Gastrocnemius medialis (tissue), 4 donors: ENCODE measurements at places on chromosomes 13 and 19.

- H3K4me3 ChIP-seq = no peak overlapping the region
- no peak for DNase-seq
- H3K36me3 ChIP-seq = no peaks in the 10 kb centered on the region
- no peak overlapping the region for H3K27ac ChIP-seq
- H3K27me3 ChIP-seq = no peaks in the 10 kb centered on the region
These were observed 11.9 kb upstream of the LILRB5 start for GRCh38 chr19:54268936-54269335.

DNA sequence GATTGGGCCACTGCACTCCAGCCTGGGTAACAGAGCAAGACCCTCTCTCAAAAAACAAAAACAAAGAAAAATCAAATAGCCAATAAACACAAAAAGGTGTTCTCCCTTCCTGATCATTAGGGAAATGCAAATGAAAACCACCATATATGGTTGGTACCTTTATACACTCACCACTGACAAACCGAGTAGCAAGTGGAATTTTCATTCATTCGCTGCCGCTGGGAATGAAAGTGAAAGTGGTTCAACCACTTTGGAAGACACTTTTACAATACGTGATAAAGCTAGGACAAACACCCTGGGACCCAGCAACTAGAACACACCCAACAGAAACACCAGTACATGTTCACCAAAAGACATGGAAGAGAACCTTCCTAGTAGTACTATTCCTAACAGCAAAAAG, 21.0 kb downstream of the GRIK5 start:
- H3K36me3 ChIP-seq = no peaks in the 10 kb centered on the region
- H3K4me3 ChIP-seq = no peak overlapping the region
- no peak for DNase-seq

- no peak for DNase-seq
- H3K4me1 ChIP-seq = no peaks in the 10 kb centered on the region
- no peaks in the 10 kb centered on the region for H3K27me3 ChIP-seq
- H3K36me3 ChIP-seq = no peaks in the 10 kb centered on the region
- no peak overlapping the region for H3K27ac ChIP-seq
These were observed 69.7 kb downstream of the PIBF1 start for GRCh38 chr13:72851678-72852014.

GRCh38 chr13:32426191-32426989, 1.5 kb downstream of the N4BP2L1 start:
- H3K27me3 ChIP-seq = no peaks in the 10 kb centered on the region
- peak overlapping the region; percentile 90 for H3K27ac ChIP-seq
- H3K4me1 ChIP-seq = peaks cover 17% of the 10 kb centered on the region
- no peaks in the 10 kb centered on the region for H3K36me3 ChIP-seq
- DNase-seq = no peak
- H3K4me3 ChIP-seq = peak overlapping the region; percentile 65

- H3K27me3 ChIP-seq = no peaks in the 10 kb centered on the region
- H3K27ac ChIP-seq = no peak overlapping the region
- no peak for DNase-seq
- H3K4me3 ChIP-seq = no peak overlapping the region
These were observed 62.3 kb downstream of the ITGBL1 start for GRCh38 chr13:101514695-101515275.

DNA sequence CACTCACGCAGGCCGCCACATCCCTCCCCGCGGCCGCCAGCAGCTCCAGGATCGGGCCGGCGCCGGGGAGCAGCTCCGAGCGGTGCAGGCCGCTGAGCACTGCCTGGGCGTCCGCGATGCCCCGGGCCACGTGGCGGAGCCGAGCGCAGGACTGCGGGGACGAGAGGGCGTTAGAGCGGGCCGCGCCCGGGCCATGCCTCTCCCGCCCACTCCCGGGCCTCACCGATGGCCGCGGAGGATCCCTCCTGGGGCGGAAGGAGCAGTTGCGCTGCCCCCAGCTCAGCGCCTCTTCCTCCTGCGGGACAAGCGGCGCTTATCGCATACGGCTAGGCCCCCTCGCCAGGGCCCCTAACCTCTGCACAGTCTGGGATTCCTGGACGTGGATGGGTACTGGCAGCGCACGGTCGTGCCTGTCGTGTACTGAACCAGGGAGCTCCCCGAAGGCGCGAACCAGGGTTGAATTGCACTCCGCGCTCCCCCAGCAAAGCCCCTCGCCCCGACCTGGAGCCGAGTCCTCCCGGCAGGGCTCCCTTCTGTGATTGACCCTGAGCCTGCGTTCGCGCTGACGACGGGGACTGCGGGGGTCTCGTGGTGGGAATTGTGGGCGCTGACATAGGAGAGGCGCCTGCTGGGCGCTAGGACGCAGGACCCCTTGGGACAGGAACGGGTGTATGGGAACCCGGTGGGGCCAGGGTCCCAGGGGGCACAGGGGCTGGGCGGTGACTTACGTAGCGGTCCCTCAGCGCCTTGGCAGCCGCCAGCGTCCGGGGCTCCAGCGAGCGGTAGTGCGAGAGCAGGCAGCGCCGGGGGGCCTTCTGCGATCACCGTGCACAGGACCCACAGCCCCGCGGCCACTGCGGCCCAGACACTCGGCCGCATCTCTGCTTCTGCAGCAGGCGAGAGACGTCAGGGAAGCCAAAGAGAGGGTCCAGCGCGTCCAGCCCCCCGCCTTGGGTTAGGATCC, 673 bp downstream of the IFNL4 start:
- no peaks in the 10 kb centered on the region for H3K36me3 ChIP-seq
- H3K27ac ChIP-seq = no peak overlapping the region
- DNase-seq = no peak
- no peak overlapping the region for H3K4me3 ChIP-seq

DNA sequence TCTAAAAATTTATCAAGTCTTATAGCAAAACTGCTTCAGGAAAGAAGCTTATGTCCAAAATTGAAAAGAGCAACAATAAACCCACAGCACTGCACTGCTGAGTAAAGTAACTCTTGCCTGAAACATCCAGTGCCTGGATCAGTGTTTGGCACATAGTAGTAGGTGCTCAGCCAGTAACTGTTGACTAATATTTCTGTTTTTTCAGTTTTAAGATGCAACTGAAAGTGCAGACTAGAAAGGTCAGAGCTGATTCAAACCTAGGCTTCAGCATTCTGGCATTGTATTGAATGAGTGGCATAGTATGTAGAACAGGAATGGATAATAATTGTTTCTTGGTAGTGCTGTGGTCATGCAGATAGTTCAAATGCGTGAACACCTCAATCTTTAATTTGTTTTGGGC, 67.6 kb downstream of the UBL3 start:
- H3K27me3 ChIP-seq = no peaks in the 10 kb centered on the region
- no peak overlapping the region for H3K27ac ChIP-seq
- no peaks in the 10 kb centered on the region for H3K36me3 ChIP-seq
- no peak overlapping the region for H3K4me3 ChIP-seq
- no peak for DNase-seq

DNA sequence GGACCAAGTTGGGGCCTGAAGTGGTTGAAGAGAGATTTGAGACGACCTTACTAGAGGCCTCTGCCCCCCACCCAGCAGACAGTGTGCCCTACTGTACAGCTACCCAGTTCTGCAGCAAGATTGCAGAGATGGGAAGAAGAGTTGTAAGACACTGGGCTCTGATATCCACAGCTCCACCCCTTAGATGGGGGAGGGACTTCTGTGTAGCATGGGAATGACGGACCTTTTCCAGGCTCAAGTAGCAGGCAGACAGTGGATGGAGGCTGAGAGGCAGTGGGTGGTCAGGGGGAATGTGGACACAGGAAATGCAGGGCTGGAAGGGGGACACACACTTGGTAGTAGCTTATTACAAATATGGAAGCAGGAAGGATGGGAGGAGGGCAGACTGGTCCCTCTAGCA, 13.0 kb downstream of the LRFN3 start:
- H3K27me3 ChIP-seq = no peaks in the 10 kb centered on the region
- DNase-seq = no peak
- H3K4me1 ChIP-seq = no peaks in the 10 kb centered on the region
- no peak overlapping the region for H3K4me3 ChIP-seq

DNA sequence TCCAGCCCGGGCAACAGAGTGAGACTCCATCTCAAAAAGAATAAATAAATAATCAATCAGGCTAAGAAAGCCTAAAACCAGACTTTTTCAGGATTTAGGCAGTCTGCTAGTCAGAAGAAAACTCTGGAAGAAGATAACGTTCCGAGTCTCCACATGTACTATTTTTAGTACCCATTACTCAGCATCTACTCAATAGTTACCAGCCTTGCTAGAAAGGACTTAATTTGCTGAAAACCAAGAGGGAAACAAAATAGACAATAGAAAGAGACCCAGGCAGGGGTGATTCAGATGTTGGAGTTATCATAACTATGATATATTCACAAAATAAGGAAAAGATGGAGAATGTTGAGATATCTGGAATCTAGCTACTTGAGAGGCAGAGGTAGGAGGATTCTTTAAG, 3.6 kb upstream of the LIN7B start:
- H3K4me1 ChIP-seq = peaks cover 18% of the 10 kb centered on the region
- H3K27me3 ChIP-seq = no peaks in the 10 kb centered on the region
- no peak overlapping the region for H3K4me3 ChIP-seq

DNA sequence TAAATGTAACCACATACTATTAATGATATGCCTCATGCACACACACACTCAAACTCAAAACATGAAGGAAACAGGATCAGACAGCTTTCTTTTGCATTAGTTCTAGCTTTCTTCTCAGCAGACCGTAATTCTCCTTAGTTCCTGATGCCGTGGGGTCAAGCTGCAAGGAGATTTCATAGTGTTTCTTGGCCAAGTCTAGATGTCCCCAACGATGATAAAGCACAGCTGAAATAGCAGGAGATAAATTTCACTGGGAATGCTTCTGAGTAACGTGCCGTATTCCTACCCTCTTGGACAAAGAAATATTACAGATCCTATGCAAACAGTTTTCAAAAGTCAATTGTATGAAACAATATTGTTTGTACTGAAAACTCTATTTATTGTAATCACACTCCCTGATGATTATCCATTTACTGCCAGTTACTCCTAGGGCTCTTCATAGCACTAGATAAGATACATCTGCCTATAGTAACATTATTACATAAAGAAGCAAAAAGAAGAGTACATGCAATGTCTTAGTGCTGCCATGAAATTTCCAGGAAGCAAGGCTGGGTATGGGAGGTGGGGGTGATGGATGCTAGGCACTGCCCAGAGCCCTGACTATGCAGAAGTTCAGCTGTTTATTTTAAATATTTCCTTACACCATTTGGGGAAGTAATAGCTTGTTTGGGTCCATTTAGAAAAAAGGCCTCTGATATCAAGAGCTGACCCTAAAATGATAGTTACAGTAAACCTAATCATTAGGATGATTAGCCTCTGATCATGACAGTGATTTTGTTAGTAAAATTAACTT, 16.5 kb upstream of the GGACT start:
- no peak overlapping the region for H3K27ac ChIP-seq
- DNase-seq = no peak
- H3K4me3 ChIP-seq = no peak overlapping the region

DNA sequence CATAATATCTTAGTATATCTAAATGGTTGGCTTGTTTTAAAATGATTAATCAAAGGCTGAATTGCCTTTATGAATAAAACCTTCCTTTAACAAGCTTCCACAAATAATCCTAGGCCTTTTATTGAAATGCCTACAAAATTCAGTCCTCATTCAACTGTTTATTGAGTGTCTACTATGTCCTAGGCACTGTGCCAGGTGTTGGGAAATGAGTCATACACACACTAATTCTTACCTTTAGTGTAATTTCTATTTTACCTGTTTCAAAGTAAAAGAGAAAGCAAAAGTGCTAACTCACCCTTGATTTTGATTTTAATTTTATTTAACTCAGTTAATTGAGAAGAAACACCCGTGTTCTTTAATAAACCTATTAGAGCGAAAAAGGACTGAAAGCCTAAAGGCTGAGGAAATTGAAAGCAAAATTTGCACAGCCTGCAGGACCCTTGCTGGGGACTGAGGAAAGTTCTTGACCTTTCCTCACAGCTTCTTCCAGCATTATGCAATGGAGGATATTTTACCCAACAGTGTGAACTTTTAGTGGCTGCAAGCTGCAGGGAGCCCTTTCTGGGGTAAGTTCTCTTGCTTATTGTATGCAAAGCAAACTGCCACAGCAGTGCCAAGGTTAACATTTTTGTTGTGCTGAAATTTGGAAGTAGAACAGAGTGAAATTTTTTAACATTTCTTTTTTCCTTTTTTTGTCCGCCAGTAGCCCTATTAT, 83.1 kb downstream of the B3GLCT start:
- no peaks in the 10 kb centered on the region for H3K4me1 ChIP-seq
- H3K27me3 ChIP-seq = no peaks in the 10 kb centered on the region
- DNase-seq = no peak
- no peak overlapping the region for H3K4me3 ChIP-seq

DNA sequence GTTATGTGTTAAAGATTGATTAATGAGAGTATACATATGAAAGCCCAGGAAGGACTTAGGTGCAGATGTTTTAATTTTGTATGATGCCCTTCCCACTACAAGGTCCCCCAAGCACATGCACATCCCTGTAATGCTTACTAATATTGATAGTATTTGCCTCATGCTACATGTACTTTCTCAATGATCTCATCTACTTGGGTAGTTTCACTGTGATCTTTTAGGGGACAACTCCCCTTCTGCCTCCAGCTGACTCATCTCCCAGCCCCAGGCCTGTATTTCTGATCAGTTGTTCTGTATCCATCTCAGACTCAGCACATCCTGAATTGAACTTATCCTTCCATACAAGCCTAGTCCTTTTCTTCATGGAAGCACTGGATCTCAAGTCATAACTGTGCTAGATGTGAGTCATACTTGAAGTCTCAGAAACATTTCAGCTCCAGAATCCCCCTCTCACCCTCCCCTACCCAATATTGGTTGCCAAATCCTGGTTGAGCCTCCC, 49.4 kb upstream of the INTS6 start:
- no peaks in the 10 kb centered on the region for H3K27me3 ChIP-seq
- no peak overlapping the region for H3K27ac ChIP-seq
- no peak overlapping the region for H3K4me3 ChIP-seq
- H3K36me3 ChIP-seq = no peaks in the 10 kb centered on the region

DNA sequence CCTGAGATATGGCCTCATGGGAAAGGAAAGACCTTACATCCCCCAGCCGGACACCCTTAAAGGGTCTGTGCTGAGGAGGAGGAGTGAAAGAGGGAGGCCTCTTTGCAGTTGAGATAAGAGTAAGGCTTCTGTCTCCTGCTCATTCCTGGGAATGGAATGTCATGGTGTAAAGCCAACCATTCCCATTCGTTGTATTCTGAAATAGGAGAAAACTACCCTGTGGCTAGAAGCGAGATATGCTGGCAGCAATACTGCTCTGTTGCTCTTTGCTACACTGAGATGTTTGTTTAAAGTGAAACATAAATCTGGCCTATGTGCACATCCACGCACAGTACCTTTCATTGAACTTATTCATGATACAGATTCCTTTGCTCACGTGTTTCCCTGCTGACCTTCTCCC, 783 bp upstream of the ZNF587B start:
- no peak overlapping the region for H3K4me3 ChIP-seq
- no peak for DNase-seq
- no peaks in the 10 kb centered on the region for H3K27me3 ChIP-seq
- H3K36me3 ChIP-seq = no peaks in the 10 kb centered on the region
- H3K27ac ChIP-seq = no peak overlapping the region

DNA sequence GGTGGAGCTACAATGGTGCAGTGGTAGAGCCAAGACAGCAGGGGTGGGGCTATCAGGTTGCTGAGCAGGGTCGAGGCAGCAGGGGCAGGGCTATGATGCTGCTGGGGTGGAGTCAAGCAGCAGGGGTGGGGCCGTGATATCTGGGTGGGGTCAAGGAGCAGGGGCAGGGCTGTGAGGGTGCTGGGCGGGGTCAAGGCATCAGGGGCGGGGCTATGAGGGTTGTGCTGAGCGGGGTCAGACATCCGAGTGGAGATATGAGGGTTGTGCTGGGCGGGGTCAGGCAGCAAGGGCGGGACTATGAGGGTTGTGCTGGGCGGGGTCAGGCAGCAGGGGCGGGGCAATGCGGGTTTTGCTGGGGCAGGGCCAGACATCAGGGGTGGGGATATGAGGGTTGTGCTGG, 14.7 kb downstream of the HCN2 start:
- H3K4me3 ChIP-seq = no peak overlapping the region
- H3K27ac ChIP-seq = no peak overlapping the region
- no peaks in the 10 kb centered on the region for H3K4me1 ChIP-seq
- peaks cover 2% of the 10 kb centered on the region for H3K27me3 ChIP-seq
- no peak for DNase-seq
